ENCODE measurements at places on chromosomes 1 and 21.

- DNase-seq: no peak
Measured at GRCh38 chr1:119308130-119308700, 60.4 kb upstream of the HAO2 start.

- DNase-seq: peak; percentile 77
Measured at GRCh38 chr1:17653728-17654351, 101.3 kb upstream of the ACTL8 start.

GRCh38 chr21:36047139-36047538 lies 13.2 kb downstream of the SETD4 start:
- no peak for DNase-seq

DNA sequence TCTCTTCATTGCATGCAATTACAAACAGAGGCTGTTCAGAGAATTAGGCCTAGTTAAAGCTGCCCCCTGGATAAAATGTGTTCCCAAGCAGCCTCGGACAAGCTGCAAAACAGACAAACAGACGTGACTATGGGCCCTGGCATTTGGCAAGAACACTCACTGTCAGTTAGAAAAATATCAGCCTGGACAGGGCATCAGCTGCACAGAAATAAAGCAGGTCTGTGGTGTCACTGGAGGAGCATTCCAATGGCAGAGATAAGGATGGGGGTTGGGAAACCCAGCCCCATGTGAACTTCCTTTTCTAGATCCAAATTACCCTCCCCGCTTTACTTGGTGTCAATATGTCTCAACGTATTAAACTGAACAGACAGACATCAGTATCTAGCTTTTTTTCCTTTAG lies 177.1 kb downstream of the GPATCH2 start:
- DNase-seq: no peak

- no peak for DNase-seq
Measured at GRCh38 chr1:187692799-187693198, 864.0 kb downstream of the PLA2G4A start.

- DNase-seq: peak; percentile 90
Measured at GRCh38 chr1:1079408-1080121, 5.5 kb upstream of the RNF223 start.

GRCh38 chr1:198845851-198846250 lies 207.0 kb downstream of the PTPRC start:
- no peak for DNase-seq

GRCh38 chr1:110673805-110674336 lies 869 bp downstream of the KCNA3 start:
- DNase-seq: no peak

GRCh38 chr21:46027851-46028493 lies 46.4 kb downstream of the COL6A1 start:
- DNase-seq: no peak

DNA sequence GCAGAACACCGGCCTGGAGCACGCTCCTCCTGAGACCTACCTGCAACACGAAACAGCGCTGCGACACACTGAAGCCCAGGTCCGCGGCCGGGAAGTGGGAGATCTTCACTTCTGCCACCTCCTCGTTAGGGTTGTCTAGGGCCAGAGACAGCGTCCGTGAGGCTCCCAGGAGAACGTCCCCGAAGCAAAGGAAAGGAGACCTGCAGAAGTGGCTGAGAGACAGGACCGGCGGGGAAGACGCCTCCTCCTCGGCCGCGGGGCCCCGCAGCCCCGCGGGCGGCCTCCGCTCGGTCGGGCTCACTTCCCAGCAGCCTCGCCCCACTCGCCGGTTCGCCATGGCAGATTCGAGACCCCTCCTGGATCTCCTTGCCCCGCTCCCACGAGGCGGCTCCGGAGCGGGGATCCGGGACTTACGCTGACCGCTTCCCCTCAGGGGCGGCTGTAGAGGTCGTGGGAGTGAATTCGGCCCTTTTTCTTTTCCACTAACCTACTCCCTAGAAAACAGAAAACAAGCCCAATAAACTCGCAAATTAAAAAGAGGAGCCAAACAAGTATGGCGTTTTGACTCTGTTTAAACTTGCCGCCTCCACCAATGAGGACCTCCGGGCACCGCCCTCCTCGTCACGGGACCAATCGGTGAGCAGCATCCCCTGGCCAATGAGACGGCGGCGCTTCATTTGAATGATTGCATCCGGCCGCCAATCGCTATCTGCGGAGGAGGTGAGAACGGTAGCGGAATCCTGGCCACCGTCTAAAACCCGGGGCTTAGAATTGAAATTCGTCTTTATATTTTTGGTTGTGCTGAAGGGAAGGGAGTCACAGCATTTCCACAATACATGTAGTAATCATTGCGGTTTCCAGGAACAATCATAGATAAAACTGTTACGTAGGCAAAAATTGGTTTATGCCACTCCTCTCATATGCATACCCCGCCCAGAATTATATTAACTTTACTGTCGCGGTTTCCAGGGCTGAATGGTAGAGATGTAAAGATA lies at the start of gene ASPM:
TSS of gene ASPM (minus strand) at position 569 of the 995 bp plus-strand sequence. CDS start at position 337, 232 bp downstream.
- DNase-seq: peak; percentile 96

DNA sequence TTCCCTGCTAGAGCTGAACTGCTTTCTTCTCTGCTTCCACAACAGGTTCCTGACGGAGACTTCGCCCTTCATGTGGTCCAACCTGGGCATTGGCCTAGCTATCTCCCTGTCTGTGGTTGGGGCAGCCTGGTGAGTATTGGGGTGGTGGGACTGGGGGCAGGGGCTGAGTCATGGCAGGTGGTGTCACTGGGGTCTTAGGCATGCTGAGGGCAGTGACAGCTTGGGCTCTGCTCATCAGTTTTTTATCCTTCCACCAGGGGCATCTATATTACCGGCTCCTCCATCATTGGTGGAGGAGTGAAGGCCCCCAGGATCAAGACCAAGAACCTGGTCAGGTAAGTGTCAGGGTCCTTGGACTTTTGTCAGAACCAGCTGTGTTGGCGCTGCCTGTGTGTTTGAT lies 1.3 kb downstream of the ATP6V0B start:
- DNase-seq: no peak

GRCh38 chr1:198158735-198159589 lies 2.2 kb downstream of the NEK7 start:
- peak; percentile 94 for DNase-seq
